ENCODE measurements at places on chromosomes 7 and 10.
A peak's percentile ranks its signal among the peaks of the same experiment; 100 is the strongest.

DNA sequence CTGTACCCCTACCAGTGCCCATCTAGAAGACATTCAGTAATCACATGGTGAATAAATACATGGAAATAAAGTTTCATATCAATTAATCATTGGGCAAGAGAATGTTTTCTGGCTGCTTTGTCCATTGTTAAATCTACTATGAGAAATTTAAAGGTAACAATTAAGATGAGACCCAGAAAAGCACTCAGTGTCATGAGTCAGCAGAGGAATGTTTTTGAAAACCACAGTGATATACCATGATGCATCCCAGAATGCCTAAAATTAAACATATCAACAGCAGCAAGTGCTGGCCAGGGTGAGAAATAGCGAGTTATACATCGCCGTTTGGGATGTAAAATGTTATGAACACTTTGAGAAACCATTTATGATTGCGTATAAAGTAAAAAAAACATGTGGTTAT, 825.3 kb upstream of the C7orf33 start:
- no peak for DNase-seq

DNA sequence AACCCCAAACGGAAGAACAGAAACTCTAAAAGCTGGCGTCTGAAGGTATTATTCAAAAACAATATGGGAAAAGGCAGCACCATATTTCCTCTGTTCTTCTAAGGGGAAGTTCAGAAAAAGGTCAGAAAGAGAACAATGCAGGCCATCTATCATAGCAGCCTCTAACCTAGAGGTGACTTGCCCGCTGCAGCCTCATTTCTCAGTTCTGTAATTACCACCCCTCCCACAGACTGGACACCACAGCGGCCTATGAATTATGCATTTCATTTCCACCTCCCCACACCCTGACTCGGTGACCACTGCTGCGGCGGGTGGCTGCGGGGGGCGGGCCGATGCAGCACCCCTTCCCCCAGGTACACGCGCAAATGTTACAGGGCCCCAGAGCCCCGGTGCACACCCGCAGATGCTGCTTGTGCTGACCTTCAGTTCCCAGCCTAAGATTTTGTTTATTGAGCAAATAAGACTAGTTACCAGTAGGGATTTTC, 125.5 kb downstream of the CLEC2L start:
- peak; percentile 42 for DNase-seq

GRCh38 chr7:151148319-151149259, 18.9 kb downstream of the GBX1 start:
- DNase-seq, result no peak

DNA sequence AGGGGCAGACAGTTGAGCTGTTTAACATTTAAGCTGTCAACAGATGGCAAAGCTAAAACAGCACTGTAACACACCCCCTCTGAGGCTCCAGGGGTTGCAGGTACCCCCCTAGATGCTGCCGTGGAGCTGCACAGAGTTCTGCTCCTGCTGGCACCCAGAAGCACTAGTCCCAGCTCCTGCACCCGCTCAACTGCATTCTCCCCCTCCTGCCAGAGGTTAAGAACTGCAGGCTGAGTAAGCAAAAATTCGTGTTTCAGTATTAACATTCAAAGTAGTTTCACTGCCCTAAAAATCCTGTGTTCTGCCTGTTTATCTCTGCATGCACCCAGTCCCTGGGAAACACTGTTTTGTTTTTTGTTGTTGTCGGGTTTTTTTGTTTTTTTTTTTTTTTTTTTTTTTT, 790.8 kb upstream of the KCND2 start:
- no peak for DNase-seq

GRCh38 chr7:140435252-140435895, 31.5 kb downstream of the RAB19 start:
- peak; percentile 31 for DNase-seq

DNA sequence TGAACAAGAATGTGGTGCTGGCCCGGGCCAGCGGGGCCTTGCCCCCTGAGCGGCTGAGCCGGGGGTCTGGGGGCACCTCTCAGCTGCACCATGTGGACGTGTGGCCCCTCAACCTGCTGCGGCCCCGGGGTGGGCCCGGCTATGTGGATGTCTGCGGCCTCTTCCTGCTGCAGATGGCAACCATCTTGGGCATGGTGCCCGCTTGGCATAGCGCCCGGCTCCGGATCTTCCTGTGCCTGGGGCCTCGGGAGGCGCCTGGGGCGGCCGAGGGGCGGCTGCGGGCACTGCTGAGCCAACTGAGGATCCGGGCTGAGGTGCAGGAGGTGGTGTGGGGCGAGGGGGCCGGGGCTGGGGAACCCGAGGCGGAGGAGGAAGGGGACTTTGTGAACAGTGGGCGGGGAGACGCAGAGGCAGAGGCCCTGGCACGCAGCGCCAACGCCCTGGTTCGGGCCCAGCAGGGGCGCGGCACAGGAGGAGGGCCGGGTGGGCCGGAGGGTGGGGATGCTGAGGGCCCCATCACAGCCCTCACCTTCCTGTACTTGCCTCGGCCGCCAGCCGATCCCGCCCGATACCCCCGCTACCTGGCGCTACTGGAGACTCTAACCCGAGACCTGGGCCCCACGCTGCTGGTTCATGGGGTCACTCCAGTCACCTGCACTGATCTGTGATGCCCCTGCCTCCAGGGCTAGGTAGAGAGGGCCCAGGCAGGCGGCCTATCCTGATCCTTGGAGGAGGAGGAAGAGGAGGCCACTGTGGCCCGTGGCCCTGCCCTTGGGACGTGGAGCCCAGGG, 1.1 kb upstream of the TRIP6 start:
- peak; percentile 89 for DNase-seq

DNA sequence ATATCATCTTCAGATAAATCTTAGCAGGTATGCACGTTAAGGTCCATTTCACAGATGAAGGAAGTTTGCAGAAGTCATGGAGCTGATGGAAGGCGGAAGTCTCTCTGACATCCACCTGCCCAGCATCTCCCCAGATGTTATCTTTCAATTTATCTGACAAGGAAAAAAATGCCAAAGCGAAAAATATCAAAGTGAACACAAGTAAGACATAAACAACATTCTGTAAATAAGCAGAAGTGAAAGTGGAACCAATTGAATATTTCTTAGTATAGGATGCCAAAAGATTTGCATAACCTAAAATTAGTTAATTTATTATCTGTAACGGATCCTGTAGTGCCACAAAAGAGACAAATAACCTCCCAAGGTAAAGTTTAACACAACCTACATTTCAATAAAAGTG, 73.6 kb upstream of the NEBL start:
- DNase-seq, result no peak

DNA sequence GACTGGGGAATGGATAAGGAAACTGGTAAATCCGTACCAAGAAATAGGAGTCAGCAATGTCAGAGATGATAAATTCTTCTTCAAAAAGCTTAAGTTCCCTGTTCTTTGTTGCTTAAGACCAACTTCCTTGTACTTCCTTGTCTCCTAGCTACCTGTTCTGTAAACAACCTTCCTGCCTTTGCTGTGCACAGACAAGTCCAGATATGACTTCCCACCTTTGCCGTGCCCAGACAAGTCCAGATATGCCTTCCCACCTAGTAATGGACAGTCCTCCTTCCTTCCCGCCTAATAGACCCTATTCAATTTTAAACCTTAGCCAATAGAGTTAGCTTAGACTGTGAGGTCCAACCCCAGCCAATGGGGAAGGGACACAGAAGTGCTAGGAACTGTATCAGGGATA, 2.5 kb upstream of the ZNF33A start:
- DNase-seq, result no peak

- DNase-seq, result no peak
Observed at GRCh38 chr7:151658778-151659177, 139.1 kb upstream of the RHEB start.

DNA sequence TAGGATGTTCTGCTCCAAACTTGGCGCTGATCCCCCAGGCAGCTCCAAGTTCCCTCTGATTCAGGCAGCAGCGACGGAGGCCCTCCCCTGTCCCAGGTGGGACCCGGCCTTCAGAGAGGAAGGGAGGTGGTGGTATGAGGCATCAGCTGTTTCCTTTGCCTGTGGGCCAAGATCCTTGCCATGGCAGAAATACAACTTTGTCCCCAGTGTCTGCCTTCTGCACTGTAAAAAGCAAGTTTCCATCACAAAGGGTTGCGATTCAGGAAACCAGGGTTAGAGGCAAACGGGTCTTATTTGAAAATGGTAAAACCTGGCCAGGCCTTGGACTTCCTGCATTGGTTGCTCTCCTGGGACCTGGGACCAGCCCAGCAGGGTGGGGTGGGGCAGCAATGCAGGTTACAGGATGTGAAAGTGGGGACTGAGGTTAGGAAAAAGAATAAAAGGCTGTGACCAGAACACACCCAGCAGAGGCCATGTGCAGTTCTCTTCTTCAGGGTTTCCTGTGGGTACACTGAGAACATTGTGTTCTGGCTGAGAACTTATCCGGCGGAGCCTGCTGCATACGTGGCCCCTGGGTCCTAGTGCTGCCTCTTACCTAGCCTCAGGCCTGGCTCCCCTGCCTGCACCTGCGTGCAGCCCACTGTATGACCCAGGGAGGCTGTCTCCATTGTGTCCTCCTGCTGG, 25.1 kb upstream of the DDIT4 start:
- peak; percentile 89 for DNase-seq

DNA sequence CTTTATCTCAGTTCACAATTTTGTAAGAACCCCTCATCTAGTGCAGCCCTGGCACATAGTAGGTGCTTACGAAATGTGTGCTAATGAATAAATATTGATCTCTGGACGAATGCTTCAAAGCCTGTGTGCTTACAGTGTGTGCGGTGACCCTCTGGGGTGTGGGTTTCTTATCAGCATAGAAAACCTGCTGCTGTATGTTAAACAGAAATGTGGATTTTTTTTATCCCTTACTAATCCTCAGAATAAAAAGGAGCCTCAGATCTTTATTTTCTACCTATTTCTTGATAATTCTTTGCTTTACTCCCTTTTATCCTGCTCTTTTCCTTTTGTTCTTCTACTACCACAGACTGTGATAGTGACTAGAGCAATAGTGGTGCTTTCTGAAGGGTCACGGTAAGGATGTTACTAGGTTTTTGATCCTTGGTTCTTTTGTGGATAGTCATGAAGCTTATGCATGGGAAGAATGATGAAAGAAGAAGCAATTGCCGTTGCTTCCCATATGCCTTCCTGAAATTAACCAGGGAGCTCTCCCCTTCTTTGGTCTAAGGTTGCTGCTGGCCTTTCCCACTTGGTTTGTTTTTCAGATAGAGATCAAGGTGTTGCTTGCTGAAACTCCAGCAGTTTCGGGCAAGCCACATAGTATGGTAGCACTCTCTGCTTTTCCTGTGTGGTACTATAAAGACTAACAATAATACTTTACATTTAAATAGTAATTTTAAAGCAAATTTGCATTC, 44.7 kb downstream of the SPAG6 start:
- DNase-seq, result no peak

DNA sequence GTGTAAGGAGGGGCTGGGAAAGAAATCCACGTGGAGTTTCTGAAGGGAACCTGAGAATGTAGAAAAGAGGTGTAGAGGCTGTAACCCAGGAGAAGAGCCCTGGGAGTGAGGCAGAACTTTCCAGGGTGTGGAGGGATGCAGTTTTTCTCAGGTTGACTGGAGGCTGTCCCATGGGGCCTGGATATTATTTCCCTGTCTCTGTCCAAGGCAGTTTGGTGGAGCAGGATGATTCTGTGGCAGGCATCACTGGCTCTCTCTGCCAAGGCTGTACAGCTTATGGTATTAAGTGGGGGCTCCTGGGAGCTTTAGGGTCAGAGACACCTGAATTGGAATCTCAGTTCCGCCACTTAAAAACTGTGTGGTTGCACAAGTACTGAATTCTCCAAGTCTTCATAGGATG, 81.6 kb downstream of the CHN2 start:
- DNase-seq, result no peak

- no peak for DNase-seq
Observed at GRCh38 chr10:75104842-75105241, 6.6 kb upstream of the SAMD8 start.

DNA sequence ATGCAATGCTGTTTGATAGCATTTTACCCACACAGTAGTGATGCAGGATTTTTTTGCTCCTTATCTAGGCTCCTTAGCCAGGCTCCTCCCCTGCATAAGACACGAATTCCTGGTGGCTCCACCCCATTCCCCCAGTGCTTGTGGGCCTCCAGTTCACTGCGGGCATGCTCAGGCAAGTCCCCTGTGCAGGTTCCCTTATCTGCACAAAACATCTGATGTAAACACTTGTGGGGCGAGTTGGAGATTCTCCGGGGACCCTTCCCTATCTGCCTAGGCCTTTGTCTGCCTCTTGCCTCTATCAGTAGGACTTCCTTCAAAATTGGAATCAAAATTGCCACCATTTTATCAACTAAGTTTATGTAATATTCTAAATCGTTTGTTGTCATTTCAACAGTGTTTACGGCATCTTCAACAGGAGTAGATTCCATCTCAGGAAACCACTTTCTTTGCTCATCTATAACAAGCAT, 5.4 kb upstream of the STK17A start:
- no peak for DNase-seq

GRCh38 chr10:50279489-50279888, 28.2 kb upstream of the ASAH2 start:
- no peak for DNase-seq

DNA sequence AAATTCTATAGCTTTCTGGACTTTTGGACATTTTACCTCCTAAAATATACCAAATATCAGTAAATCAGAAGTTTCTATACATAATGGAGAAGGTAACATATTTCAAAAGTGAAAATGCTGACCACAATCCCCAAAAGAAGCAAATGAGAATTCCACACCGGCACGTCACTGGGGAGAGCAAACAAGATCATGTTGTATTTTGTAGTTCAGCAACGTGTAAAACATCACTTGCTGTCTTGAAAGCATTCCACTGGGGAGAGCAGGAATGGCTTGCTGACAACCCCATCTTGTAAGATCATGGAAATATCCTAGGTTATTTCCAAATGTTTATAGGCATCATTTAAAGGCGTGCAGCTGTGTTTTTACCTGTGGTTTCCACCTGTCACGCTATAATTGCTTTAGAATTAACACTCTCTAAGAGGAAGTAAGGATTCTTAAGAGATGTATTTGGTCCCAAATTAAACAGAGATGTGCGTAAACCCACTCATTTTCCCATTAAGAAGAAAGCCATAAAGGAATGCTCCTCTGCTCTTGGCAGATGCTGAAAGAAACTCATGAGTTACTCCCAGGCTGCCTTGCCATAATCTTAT, 397.1 kb upstream of the POT1 start:
- no peak for DNase-seq

DNA sequence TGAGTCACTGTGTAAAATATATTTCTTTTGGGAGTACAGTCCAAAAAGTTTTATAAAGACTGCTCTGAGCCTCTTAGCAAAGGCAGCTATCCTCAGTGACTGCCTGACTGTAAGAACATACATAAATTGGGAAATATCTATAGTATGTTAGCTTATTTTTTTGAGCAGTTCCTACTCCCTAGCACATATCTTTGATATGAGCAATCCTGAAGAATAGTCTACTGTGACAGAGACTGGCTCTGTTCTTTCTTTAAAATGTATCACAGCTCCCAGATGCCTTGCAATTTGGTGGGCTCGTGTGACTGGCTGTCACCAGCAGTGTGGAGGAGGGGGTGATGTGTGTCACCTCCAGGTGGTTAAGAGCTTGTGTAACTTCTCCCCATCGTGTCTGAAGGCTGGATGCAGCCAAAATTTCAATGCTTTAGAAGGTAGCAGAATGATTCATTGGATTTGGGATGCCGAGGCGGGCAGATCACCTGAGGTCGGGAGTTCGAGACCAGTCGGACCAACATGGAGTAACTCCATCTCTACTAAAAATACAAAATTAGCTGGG, 47.9 kb downstream of the MTERF1 start:
- no peak for DNase-seq

- peak; percentile 52 for DNase-seq
Observed at GRCh38 chr10:44045020-44045419, 339.9 kb downstream of the CXCL12 start.

GRCh38 chr7:94971051-94971867, 63.9 kb downstream of the PPP1R9A start:
- DNase-seq, result no peak

- DNase-seq, result peak; percentile 48
Observed at GRCh38 chr7:152894295-152895170, 135.0 kb downstream of the ACTR3B start.
